Stimulated activated CD4-positive, alpha-beta T cell treated with anti-CD3 and anti-CD28 coated beads, TNF-alpha, amount 100 ng/mL, for 24 hours (primary cell): ENCODE measurements at places on chromosomes 2 and 18.

DNA sequence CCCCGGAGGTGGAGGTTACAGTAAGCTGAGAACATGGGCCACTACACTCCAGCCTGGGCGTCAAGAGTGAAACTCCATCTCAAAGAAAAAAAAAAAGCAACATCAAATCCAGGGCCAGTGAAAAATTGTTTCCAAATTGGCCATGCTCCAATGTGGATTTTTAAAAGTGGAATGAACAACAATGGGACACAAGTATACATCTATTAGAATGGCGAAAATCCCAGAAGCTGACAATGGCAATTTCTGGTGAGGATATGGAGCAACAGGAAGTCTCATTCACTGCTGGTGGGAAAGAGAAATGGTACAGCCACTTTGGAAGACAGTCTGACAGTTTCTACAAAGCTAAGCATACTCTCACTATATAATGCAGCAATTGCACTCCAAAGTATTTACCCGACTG, 161.4 kb downstream of the UXS1 start:
- no peak for DNase-seq

- DNase-seq: no peak
These were observed 4.4 kb downstream of the CCDC88A start for GRCh38 chr2:55415300-55415699.

DNA sequence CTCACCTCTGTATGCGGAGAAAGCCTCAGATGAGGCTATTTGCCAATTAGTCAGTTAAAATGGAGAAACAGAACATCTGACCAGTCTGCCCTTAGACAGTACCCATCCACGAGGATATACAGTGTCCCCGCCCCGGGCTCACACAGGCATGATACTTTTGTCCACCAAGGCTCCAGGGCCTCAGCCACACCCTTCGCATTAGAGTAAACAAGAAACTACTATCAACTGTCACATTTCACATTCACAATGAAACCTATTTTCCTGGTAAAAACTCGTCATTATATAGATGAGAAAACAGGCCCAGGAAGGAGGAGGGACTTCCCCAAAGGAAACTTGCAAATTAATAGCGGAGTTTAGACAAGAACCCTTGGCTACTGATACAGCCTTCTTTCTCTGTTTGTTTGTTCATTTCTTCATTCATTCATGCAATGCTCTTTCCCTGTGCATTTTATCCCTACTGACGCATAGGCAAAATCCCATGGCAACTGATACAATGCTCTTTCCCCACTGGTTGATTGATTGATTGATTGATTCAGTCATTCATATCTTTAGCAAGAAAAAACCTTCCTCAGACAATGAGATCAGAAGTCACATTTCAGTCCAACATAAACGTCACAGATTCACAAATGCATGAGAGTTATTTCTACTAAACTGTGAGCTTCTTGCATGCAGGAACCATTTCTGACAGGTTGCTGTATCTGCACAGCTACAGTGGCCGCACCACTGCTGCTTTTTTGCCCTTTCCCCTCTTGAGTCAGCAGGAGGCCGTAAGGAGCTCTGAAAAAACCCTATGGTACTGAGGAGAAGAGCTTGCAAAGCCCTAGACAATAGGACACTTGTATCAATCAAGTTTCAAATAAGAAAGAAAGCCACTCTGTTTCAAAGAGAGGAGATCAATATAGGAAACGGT, 777.1 kb downstream of the RNF144A start:
- no peak for DNase-seq

DNA sequence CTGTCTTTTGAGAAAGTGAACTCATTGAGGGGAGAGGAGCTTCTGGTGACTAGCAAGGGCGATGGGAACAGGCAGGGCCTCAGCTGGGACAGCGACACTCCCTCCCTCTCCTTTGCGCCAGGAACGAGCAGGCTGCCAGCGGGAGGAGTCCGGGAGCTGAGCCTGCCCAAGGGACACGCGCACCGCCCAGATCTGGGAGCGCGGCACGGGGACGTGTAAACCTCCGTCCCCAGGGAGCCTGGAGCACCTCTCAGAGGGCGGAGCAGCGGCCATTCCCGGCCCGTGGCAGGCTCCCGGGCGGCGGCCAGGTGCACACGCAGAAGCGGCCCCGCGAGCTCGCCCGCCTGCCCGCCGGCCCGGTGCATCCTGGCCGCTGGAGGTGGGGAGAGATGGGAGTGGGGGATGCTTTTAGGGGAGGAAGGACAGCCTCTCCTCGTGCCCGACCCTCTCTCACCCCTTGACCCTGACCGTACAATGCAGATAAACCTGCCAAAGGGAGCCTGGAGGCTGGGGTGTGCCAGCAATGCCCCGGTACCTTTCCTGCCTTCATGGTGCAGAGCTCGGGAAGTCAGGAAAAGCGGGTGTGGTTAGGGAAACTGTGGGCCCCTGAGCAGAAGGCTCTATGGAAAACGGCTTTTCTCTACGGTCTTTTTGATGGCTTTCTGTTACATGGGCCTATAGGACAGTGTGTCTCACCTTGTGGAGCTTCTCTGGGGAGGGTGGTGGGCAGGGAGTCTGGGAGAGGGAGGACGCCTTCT, 2.2 kb downstream of the AQP4 start:
- DNase-seq: no peak

DNA sequence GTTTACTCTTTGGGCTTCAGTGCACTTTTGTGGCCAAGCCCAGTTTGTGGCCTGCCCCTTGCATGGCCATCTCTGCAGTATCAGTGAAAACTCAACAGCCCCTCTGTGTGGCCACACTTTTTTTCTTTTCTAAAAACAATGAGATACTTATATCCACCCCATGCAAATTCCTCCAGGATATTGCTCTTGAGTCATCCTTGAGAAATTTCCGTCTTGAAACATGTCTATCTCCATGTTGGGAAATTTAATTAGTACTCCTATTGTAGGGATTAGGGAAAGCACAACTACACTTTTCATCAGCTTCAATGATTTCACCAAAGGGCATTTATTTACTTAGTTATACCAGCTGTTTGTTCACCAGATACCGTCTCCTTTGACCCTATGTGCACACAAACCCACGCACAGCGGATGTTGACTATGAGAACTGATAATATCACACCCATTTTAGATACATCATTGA, 993.1 kb downstream of the TSN start:
- DNase-seq: no peak

GRCh38 chr2:27307545-27308358, 493 bp downstream of the UCN start:
- DNase-seq: no peak

DNA sequence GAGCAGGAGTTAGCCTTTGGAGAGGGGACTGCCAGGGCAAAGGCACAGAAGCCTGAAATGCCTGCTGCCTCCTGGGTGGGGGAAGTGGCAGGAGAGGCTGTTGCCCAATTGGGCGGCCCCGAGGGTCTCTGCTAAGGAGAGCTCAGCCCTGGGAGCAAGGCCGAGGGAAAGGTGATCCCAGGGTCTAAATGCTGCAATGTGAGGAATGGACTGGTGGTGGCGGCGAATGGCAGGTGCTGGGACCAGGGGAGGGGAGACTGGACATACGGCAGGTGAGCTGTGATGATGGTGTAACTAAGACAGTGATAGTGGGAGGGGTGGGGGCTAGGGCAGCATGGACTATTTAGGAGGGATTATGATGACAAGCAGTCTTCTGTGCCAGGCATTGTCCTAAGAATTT, 104.0 kb downstream of the DYSF start:
- DNase-seq: no peak

DNA sequence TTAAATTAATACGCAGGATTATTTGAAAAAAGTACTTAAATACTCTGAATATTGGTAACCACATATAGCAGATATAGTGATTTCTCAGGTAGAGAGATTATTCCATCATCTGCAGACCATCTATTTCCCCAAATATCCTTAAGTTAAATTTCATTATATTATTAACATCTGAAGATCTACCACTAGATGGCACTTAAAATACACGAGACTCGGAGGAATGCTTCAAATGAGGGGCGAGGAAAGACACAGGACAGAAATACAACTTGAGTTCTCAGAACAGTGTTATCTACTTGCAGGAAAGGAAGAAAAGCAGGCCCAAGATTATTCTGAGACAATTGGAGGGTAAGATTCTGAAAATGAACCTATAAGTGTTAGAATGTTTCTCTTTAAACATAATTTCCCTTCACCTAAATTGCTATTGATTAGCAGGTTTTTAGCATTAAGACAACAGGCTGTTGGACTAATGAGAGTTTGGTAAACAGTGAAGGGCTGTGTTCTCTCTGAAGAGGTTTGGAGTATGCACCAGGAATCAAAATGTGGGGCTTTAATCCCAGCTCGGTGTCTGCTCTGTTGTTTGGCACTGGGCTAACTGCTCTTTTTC, 76.9 kb upstream of the GCFC2 start:
- DNase-seq: no peak

DNA sequence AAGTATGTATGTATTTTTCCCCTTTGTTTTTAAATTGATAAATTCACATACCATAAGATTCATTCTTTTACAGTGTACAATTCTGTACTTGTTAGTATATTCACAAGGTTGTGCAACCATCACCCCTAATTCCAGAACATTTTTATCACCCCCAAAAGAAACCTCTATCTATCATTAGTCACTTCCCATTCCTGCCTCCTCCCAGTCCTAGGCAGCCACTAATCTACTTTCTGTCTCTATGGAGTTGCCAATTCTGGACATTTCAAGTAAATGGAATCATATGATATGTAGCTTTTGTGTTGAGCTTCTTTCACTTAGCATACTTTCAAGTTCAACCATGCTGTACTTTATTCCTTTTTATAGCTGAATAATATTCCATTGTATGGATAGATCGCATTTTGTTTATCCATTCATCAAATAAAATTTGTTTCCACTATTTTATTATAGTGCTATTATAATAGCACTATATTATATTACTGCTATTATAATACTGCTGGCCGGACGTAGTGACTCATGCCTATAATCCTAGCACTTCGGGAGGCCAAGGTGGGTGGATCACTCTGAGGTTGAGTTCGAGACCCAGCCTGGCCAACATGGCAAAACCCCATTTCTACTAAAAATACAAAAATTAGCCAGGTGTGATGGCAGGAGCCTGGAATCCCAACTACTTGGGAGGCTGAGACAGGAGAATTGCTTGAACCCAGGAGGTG, 10.9 kb downstream of the STARD7 start:
- DNase-seq: no peak

DNA sequence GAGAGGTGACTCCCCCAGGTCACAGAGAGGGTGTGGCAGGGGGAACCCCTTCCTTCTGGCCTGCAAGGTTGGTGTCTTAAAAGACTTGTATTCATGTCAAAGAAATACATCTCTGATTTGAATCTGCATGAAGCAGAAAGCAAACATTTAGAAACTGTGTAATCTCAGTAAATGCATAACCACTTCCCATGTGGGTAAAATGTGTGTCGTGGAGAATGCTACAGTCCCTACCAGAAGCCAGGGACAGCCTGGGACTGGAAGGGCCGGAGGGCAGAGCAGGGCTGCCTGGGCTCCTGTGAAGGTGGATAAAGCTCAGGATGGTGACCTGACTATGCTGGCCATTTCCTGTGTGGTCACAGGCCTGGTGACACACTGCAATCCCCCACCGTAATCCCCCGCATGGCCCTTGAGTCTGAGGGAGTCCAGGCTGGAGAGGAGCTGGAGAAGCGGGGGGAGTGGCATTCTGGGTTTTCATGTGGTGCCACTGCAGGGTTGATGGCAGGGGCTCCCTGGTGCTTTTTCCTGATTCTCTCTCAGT, 102.2 kb downstream of the LRRC30 start:
- no peak for DNase-seq

GRCh38 chr2:252001-252602, 11.7 kb downstream of the SH3YL1 start:
- no peak for DNase-seq

- no peak for DNase-seq
These were observed 342.1 kb downstream of the SLC4A3 start for GRCh38 chr2:219969508-219969907.

DNA sequence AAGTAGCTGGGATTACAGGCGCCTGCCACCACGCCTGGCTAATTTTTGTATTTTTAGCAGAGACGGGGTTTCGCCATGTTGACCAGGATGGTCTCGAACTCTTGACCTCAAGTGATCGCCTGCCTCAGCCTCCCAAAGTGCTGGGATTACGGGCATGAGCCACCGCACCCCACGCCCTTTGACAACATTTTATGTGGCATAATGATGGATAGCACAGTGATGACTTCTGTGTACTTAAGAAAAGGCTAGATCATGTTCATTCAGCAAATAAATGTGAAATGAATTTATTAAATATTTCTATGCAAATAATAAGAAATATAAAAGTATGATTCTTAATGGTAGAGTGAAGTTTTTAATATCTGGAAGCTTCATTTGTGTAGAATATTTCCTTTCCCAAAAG, 2.6 kb upstream of the HTR2B start:
- no peak for DNase-seq

- DNase-seq: no peak
These were observed 36.7 kb upstream of the OSBPL6 start for GRCh38 chr2:178157574-178157973.

- no peak for DNase-seq
These were observed 5.4 kb downstream of the TFCP2L1 start for GRCh38 chr2:121279476-121280220.

- DNase-seq: no peak
These were observed 11.4 kb downstream of the WDSUB1 start for GRCh38 chr2:159275111-159275510.

GRCh38 chr2:20401489-20401835, 45.4 kb upstream of the RHOB start:
- no peak for DNase-seq

DNA sequence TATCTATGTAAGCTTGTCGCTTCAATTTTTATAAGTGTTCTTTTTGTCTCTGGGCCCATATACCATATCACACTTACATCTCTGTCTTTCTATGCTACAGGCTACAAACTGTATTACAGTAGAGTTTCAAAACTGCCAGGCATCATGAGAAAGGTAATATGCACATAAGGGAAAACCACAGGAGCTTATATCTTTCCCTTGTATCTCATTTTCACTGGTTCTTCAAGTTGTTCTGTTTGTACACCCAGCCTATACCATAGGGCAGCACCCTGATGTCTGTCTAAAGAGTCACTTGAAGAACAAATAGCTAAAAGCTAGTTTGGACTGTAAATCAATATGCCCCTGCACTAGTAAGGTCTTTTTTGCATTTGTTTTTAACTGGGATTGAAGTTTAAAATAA, 366.7 kb downstream of the FIGN start:
- DNase-seq: no peak

DNA sequence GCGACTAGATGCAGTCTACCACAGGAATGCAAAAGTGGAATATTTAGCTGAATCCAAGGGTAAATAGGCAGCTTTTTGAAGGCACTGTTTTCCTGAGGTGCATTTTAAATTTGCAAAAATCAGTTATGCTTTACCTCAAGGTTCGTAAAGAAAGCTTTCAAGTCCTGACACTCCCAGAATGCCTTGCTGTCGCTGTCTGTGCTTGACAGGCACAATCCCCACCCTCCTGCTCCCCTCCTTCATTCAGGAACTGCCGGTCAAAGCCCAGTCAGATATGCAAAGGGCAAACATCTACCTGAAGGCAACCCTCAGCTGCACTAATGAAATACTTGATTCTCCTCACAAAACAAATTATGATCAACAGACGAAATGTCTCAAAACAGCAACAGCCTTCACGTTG, 97.4 kb upstream of the DDX18 start:
- DNase-seq: no peak

GRCh38 chr2:19114126-19114525, 244.3 kb downstream of the OSR1 start:
- DNase-seq: no peak

GRCh38 chr2:135179689-135180088, 127.6 kb downstream of the RAB3GAP1 start:
- DNase-seq: no peak

- DNase-seq: no peak
These were observed 7.4 kb downstream of the SCN3A start for GRCh38 chr2:165196411-165196810.

GRCh38 chr2:128626760-128627511, 308.3 kb upstream of the HS6ST1 start:
- no peak for DNase-seq

- no peak for DNase-seq
These were observed 548.5 kb upstream of the SLC8A1 start for GRCh38 chr2:41000374-41000773.
